ENCODE measurements at places on chromosomes 1 and 21.

- no peak for DNase-seq
These were observed 6.1 kb upstream of the IGSF8 start for GRCh38 chr1:160104486-160104885.

DNA sequence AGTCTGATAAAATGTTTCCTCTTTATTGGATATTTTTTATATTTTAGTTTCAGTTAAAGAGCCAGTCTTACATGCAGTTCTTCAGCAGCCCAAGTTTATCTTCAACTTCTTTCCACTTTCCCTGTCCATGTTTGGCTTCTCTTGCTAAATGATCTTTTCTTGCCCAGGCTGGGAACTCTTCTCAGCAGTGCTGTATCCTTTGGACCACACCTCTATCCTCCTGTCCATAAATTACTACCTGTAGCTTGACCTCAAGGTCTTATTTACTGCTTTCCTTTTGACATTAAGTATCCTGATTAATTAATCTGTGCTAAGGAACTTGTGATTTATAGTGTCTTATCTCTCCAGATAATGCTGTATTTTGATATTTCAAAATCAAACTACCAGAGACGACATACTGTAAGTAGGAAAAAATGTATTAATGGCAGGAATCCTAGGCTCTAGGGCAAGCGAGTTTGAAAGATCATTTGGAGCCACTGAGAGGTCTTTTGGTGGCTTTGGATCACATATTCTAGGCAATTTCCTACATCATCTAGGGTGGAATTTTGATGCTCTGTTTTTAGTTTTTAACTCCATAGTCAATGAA, 20.5 kb upstream of the PDC start:
- DNase-seq: no peak

GRCh38 chr1:1123581-1124507, 8.0 kb upstream of the C1orf159 start:
- no peak for DNase-seq

DNA sequence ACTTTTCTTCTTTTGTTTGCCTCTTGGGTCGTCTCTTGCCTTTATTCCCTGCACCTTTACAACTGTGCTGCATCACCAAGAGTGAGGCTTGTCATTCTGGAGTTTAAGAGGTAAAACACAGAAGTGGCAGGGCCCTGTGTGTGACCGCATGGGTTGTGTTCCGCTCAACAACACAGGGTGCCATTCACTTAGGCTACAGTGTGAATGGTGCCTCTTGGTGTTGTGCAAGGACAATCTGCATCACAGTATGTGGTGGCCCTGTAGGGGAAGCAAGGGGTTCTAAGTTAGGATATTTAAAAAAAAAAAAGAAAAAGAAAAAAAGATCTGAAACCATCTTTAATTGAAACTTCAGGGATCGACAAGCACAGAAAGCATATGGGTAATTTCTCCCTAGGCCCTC, 38.2 kb downstream of the BRINP2 start:
- DNase-seq: no peak

DNA sequence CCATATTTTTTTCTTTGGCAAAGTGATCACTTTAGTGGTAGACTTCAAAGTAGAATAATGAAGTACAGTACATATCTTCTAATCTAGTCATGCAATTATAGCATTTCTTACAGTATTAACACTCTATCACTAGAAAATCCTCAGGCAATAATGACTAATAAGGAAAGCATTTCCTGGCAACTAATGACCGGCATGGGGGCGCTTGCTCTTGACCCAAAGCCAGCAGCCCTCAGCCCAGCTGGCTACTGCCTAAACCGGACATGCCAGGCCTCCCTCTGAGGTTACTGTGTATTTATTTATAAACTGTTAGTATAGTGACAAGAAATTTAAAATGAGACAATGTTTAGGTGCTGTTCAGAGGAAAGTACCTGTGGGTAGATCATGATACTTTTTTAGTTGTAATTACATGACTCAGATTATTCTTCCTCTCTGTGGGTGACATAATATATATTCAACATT, 633.8 kb downstream of the PTPRC start:
- no peak for DNase-seq

GRCh38 chr1:206658264-206658980, 23.1 kb downstream of the DYRK3 start:
- no peak for DNase-seq

DNA sequence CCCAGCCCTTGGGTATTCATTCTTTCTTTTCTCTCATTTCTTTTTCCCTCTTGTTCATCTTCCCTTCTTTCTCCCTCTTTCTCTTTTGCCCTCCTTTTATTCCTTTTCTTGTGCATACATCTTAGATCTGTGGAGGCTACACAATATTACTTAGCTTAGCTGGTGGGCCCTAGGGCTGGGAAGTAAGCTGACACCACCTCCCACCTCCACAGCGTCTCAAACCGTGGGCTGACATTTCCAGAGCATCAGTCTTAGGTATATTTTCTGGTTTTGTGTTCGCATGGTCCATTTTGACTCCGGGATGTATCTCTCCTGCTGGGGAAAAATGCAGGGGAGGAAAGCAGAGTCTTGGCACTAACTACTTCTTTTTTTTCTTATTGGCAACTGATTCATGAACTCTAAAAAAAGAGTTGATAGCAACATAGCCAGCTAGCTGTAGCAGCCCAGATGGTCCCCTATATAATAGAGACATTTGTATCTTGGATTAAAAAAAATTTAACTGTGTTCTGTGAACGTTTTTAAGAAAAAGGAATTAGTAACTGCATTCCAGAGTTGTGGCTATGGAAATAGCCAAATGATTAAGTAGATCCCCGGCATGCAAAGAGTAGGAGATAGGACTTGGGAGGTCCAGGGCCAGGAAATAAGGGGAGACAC, 15.5 kb downstream of the CNIH3 start:
- no peak for DNase-seq

DNA sequence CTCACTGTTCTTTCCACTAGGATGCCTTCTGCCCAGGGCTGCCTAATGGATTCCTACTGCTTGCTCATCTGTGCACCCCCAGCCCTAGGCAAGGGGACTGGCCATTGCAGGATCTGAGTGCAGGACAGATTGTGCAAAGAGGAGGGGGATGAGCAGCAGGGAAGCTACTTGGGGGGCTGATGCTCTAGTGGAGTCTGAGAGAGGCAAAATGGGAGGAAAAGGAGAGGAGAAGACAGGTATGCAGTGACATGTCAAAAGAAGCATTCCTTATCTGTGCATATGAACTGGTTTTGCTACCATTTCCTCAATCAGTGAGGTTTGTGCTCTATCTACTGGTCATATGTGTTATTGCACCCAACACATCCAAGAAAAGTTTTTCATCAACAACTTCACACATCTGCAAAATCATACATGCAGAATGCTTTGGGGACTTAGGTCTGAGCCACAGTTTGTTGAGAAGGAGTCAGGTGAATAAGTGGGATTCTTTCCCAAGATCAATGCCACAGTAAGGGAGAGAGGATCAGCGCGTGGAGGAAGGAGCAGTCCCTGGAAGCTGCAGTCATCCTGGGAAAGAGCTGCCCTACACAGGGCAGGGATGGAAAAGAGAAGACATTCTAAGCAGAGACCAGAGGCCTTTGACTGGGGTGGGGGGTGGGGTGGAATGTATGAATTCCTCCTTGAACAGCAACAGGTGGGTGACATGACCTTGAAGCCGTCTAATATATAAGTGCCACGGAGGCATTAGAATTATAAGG, 14.4 kb downstream of the SLC5A9 start:
- peak; percentile 32 for DNase-seq

GRCh38 chr1:183318433-183318832, 99.7 kb downstream of the NMNAT2 start:
- DNase-seq: no peak

DNA sequence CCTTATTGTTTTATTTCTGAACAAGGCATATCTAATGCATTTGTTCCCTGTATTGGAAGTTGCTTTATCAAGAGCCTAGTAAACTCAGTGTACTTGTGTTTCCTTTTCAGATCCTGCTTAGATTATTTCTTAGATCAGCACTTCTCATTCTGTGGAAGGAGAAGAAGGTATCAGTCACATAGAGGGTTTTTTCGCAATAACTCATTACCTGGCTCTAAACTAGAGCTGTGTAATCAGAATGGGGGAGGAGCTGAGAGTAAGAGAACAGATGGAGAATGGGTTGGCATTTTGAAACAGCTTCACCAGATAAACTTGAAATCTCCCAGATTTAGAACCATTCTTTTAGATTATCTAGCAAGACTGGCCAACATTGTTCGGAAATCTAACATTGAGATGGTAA, 11.0 kb downstream of the AHCYL1 start:
- no peak for DNase-seq

DNA sequence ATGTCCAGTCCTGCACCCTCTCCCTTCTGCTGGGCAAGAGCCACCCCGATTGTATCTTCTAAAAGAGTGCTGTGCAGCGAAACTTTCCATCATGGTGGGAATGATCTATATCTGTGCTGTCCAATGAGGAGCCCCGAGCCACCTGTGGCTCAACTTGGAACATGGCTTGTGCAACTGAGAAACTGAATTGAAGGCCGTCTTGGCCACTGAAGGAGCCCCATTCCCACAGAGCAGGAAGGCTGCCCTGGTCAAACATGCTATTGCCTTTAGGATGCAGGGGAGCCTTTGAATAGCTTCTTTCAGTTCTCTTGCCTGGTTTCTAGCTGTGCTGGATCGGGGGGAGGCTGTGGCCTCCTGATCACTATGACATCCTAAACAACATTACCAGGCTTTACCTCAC, 427.6 kb downstream of the SETD4 start:
- no peak for DNase-seq

DNA sequence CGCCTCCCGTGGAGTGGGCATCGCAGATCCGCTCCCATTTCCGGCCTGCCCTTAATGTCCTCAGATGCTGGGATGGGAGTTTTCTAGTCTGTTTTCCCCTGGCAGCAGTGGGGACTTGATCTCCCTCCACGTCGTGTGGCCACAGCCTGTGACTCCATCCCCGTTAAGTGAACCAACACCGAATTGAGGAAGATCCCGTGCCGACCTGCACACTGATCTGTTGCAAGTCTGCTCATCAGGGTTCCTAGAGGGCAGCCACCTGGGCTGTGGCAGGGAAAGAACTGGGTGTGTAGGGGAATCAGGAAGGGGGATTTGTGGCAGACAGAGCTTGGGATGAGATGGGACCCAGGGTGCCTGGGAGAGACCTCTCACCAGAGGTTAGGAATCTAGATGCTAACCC, 23.3 kb upstream of the CDK18 start:
- DNase-seq: no peak

Data from NCI-H524 (cell line).